NCI-H2029 treated with DMSO at 0.1 percent for 48 hours (cell line): ENCODE measurements at places on chromosomes 11 and 22.

DNA sequence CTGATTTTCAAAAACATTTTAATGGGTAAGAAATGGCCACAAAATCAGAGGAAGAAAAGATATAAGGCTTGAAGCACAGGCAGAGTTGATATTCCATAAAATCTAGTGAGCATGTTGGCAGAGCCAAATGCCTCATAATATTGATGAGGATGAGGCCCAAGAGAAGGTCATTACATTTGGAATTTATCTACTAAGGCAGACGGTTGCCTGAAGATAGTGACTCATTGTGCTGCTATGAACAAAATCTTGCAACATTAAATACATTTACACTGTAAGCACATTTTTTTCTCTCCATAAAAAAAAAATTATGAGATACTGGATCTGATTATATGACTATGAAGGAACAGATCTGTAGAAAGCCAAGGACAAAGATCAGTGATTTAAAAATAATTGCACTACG, 881.4 kb upstream of the CHORDC1 start:
- DNase-seq: no peak

- no peak for DNase-seq
Observed at GRCh38 chr11:34810107-34810562, 106.0 kb downstream of the APIP start.

DNA sequence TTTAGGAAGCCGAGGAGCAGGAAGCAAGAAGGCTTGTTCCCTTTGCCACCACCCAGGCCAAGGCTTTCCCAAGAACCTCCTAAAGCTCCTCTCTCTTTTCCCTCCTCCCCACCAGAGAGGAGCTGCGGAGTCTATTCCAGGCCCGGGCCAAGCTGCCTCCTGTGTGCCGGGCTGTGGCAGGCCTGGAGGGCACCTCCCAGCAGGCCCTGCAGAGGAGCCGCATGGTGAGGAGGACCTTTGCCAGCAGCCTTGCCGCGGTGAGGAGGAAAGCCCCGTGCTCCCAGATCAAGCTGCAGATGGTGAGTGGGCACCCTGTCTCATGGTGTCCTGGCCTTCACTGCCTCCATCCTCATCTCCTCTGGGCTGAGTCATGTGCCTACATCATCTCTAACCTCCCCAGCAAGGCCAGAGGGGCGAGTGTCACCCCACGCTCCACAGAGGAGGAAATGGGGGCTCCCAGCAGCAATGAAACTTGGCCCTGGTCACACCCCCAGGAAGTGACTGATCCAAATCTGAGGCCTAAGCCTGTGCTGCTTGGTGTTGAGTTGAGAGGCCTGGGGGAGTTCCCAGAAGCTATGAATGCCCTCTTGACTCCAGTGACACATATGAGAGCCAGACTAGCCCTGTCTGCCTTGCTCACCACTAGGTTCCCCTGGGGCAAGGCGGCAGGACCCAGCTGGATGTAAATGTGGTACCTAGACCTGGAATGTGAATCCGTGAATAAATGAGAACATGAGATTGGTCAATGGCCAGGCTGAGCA, 104.2 kb downstream of the MYO18B start:
- DNase-seq: no peak

DNA sequence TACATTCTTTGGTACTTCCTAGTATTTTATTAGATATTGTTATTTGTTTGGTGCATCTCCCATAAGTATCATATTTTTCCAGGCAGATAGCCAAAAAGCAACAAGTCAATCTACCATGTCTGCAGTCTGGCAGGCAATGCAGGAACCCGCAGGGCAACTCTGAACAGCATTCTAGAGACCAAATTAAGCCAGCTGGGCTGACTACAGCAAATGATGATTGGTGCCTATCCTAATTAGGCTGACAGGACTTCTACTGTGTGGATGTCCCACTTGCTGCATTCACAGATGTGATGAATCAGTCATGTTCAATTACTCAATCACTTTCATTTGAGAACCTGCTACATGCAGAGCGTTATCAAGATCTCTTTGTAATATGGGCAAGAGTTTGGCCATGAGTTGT, 40.3 kb upstream of the AMOTL1 start:
- no peak for DNase-seq

- no peak for DNase-seq
Observed at GRCh38 chr11:94017446-94017845, 3.7 kb upstream of the HEPHL1 start.

DNA sequence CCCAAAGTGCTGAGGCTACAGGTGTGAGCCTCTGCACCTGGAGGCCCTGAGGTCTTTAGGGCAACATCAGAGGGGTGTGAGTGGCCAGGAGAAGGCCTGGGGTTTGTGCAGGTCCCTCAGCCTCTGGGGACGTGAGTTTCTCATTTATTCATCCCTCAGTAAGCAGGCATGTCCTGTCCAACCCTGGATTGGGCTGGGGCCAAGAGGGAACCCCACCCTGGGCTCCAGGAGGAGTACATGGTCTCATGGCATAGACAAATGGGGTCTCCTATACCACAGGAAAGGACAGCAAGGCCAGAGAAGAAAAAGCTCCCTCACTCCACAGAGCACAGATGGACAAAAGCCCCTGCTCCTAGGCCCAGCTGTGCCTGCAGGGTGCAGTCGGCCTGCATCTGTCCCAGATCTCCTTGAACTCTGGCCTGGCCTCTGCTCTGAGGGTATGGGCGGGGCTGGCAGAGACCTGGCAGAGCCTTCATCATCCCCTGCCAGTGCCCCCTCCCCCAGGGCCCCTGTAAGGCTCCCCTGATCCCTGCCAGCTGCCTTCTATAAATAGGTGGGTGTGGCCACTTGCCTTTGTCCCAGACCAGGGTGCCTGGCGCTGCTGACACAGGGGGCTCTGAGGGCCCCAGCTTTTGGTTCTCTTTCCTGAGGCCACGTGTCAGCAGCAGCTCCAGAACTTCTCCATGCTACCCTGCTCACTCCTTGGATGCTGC, 34.6 kb downstream of the A4GALT start:
- DNase-seq: no peak
